ENCODE measurements at places on chromosomes 3 and 15. TPM values are rescaled to one million over a fixed set of nuclear protein-coding genes. Genes with fewer than 3 reads are reported as not detected.

- H3K4me1 ChIP-seq = peaks cover 7% of the 10 kb centered on the region
- H3K27me3 ChIP-seq = peaks cover 73% of the 10 kb centered on the region
Observed at GRCh38 chr15:88605189-88606069, 15.7 kb upstream of the AEN start.

GRCh38 chr3:142095841-142096240 lies 53.5 kb downstream of the TFDP2 start:
- no peaks in the 10 kb centered on the region for H3K27me3 ChIP-seq
- peaks cover 9% of the 10 kb centered on the region for H3K4me1 ChIP-seq
- H3K27ac ChIP-seq = no peak overlapping the region
- no peak overlapping the region for H3K4me3 ChIP-seq
- DNase-seq = no peak
- H3K36me3 ChIP-seq = no peaks in the 10 kb centered on the region

DNA sequence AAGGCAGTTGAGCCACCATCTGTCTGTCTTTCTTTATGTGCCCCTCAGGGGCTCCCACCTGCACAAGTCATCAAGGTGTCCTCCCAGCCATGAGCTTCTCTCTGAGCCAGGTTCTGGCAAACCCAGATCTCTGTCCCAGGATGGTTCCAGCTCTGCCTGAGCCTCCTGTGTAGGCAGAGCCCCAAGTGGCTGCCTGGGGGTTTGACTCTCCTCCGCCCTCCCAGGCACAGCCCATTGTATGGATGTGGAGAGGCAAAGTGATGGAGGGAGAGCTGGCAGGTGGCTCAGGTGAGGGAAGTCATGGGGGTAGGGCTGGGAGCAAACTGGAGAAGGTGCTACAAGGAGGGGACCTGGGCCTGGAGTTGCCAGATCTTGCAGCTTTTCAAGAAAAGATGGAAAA lies 56.9 kb downstream of the GRIP2 start:
- no peak for DNase-seq
- peaks cover 20% of the 10 kb centered on the region for H3K36me3 ChIP-seq
- peaks cover 10% of the 10 kb centered on the region for H3K4me1 ChIP-seq
- no peak overlapping the region for H3K4me3 ChIP-seq
- H3K27me3 ChIP-seq = no peaks in the 10 kb centered on the region

GRCh38 chr3:14299767-14300166 lies 102.6 kb upstream of the SLC6A6 start:
- no peak overlapping the region for H3K4me3 ChIP-seq
- no peak overlapping the region for H3K27ac ChIP-seq
- H3K4me1 ChIP-seq = peaks cover 22% of the 10 kb centered on the region
- DNase-seq = no peak
- no peaks in the 10 kb centered on the region for H3K36me3 ChIP-seq

DNA sequence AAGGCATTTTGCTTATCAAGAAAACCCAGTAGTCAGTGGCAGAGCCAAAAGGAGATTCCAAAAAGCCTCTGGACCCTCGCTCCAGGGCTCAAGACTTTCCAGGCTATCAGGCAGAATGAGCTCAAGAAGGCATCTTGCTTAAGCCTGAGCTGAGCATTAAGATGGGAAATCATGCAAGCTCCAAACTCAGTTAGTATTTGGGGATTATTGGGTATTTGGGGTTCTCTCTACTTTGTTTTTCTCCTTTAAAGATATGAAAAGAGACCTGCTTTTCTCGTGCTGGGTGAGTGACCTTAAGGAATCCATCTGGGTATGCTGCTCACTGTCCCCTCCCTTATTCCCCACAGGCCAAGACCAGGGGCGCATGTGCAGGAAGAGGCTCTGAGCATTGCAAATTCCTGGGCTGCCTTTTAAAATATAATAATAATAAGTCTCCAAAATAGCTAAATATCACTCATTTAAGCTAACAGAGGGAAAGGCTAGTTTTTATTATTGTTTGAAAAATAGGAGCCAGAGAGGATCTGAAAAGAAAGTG lies 75.4 kb upstream of the HACD2 start:
- H3K36me3 ChIP-seq = no peaks in the 10 kb centered on the region
- DNase-seq = no peak
- H3K4me1 ChIP-seq = no peaks in the 10 kb centered on the region
- H3K4me3 ChIP-seq = no peak overlapping the region

SH3GL3 gene
- not detected for total RNA-seq

DNA sequence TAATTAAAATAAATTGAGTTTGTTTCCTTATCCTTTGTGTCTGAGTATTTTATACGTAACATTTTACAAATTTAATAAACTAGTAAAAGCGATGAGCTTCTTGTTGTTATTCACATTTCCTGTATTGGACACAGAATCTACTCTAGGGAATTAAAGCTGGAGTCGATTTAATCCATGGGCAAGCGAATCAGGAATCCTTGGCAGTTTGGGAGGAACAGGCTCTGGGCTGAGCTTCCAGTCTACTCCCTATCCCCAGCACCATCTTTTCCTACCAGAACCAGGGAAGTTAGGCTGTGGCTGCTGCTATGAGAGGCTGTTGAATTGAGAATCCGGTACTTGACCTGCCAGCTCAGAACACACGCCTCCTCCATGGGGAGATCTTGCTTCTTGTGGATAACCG lies 437.3 kb upstream of the TPM1 start:
- no peak overlapping the region for H3K27ac ChIP-seq
- H3K4me1 ChIP-seq = no peaks in the 10 kb centered on the region
- H3K36me3 ChIP-seq = no peaks in the 10 kb centered on the region
- H3K27me3 ChIP-seq = peaks cover 12% of the 10 kb centered on the region
- DNase-seq = no peak
- H3K4me3 ChIP-seq = no peak overlapping the region

TRPM1 gene
- total RNA-seq = 0.06 TPM

DNA sequence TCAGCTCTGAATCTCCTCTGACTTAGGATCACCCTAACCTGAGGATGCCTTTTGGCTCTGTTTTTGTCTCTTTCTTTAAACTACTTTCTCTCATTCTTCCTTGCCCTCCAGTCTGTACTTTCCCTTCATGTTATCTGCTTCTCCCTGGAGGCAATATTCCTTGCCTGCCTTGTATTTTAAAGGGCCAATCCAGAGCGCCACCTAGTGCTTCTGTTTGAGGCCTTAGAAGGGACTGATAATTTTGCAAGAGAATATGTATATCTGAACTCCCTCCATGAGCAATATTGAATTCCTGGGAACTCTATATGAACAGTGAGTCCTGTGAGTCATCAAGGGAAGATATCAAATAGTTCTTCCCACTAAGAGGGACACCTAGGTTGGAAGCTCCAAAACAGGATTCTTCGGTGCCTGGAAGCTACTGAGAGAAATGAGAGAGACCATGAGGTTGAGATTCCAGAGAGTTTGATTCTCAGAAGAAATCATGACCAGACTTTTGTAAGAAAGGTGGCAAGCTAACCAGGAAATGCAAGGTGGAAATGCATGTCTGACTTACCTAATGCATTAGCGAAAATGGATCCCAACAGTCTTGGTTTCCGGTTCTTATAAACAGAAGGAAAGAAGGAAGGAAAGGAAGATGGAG lies 203.8 kb upstream of the CD96 start:
- no peaks in the 10 kb centered on the region for H3K27me3 ChIP-seq
- no peak overlapping the region for H3K27ac ChIP-seq
- peak; percentile 64 for DNase-seq
- H3K4me3 ChIP-seq = no peak overlapping the region

RTP3 gene
- total RNA-seq = not detected

- no peak for DNase-seq
- no peaks in the 10 kb centered on the region for H3K36me3 ChIP-seq
- H3K27me3 ChIP-seq = peaks cover 38% of the 10 kb centered on the region
- no peak overlapping the region for H3K4me3 ChIP-seq
- no peaks in the 10 kb centered on the region for H3K4me1 ChIP-seq
Observed at GRCh38 chr3:12275974-12276650, 12.8 kb upstream of the PPARG start.

DNA sequence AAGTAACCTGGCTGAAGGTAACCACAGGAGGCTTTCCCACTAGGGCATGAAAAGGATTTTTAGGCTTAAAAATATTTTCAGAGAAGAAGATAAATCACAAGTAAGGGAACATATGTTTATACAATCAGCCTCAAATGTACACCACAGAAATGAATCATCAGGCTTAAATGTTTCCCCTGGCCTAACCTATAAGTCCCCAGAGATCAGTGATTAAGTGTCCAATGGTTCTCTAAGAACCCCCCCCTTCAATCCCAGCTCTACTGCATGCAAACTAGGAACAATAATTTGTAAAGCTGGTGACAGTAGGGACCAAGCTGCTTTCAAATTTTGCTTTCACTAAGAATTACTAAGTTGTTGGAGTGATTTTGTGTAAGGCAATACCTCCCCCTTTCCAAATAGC lies 431.6 kb upstream of the LMCD1 start:
- H3K27me3 ChIP-seq = no peaks in the 10 kb centered on the region
- H3K27ac ChIP-seq = no peak overlapping the region
- DNase-seq = no peak
- no peaks in the 10 kb centered on the region for H3K36me3 ChIP-seq

IL5RA gene
- total RNA-seq = not detected

- DNase-seq = no peak
- no peak overlapping the region for H3K4me3 ChIP-seq
- H3K27ac ChIP-seq = no peak overlapping the region
- H3K4me1 ChIP-seq = no peaks in the 10 kb centered on the region
- no peaks in the 10 kb centered on the region for H3K36me3 ChIP-seq
- H3K27me3 ChIP-seq = peaks cover 9% of the 10 kb centered on the region
Observed at GRCh38 chr3:41103200-41103599, 96.1 kb upstream of the CTNNB1 start.
